ENCODE measurements at places on chromosomes 5 and 9.

DNA sequence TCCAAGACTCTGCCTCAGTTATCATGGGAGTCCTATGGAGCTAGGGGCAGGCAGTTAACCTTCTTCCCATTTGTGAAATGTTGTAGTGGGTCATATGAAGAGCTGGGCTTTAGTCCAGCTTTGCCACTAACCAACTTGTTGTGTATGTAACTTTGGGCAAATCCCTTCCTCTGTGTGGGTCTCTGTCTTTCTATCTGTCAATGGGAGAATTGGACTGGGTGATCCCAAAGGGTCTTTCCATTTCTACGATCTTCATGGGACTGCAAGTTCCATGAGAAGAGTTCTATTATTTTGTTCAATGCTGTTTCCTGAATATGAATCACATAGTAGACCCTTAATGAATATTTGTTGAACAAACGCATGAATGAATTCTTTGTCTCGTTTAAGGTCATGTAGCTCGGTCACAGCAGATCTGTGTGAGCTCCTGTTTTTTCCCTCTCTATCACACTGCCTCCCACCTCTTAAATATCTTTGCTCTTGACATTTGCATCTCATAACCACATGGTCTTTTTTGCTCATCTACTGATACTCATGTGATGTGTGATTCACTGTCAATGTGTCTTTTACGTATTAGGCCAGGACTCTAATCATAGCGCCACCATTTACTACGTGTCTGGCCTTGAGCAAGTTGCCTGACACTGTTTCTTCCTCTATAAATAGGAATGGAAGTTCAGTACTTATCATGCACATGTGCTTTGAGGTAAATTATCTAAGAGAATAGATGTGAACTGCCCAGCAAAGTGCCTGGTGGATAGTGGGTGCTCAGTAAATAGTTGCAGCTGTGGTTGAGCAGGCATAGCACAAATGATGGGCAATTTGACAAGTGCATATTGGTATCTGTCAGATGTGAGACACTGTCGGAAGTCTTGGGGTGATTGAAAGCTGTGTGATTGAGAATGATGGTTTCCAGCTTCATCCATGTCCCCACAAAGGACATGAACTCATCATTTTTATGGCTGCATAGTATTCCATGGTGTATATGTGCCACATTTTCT, 37.4 kb downstream of the PTTG1 start:
- no peak for DNase-seq

- no peak for DNase-seq
Measured at GRCh38 chr9:115328228-115328627, 210.3 kb upstream of the TNC start.

GRCh38 chr9:18393340-18394130, 80.4 kb upstream of the ADAMTSL1 start:
- no peak for DNase-seq

GRCh38 chr9:82780017-82780416, 282.9 kb downstream of the RASEF start:
- no peak for DNase-seq

DNA sequence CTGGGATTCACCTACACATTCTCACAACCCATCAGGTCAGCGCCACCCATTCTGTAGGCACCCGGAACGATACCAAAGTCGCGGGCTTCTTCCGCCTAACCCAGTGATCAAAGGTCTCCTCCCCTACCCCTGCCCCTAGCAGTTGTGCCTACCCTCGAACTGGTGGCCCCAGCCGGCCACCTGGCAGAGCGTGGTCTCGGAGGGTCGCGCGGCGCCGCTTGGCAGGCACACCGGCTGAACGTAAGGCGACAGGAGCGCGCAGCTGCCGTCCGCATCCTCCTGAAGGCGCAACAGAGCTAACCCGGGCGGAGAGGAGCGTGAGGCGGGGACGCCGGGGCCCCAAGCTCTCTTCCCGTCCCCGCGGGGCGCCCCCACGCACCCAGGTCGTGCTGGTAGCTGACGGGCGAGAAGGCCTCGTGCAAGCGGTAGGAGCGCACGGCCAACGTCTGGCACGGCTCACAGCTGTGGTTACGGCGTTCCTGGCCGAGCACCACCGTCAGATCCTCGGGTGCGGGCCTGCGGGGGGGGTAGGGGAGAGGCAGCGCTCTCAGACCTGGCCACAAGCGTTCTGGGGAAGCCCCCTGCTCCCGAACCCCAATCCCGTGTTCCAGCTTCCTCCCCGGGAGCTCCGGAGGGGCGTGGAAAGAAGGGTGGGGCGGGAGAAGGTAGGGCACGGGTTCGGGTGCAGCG, 2.8 kb upstream of the PFN3 start:
- peak; percentile 44 for DNase-seq

- DNase-seq = no peak
Measured at GRCh38 chr5:37668524-37669047, 171.3 kb downstream of the GDNF start.

DNA sequence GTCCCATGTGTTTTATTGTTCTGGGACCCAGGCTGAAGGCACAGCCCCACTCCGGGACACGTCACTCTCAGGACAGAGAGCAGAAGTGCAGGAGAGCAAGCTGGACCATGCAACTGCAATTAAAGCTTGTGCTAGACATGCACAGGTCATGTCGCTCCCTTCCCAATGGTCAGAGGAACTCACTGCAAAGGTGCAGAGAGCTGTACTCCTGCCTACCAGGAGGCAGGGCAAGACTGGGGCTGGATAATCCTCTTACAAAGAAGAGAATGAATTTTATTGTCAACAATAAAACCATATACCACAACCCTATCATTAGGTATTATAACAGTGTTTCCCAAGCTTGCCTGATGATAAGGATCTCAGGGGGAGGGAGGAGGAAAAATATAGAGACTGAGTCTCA, 74.0 kb upstream of the NEK6 start:
- DNase-seq = no peak

- no peak for DNase-seq
Measured at GRCh38 chr9:137213160-137214060, 7.9 kb downstream of the NDOR1 start.

DNA sequence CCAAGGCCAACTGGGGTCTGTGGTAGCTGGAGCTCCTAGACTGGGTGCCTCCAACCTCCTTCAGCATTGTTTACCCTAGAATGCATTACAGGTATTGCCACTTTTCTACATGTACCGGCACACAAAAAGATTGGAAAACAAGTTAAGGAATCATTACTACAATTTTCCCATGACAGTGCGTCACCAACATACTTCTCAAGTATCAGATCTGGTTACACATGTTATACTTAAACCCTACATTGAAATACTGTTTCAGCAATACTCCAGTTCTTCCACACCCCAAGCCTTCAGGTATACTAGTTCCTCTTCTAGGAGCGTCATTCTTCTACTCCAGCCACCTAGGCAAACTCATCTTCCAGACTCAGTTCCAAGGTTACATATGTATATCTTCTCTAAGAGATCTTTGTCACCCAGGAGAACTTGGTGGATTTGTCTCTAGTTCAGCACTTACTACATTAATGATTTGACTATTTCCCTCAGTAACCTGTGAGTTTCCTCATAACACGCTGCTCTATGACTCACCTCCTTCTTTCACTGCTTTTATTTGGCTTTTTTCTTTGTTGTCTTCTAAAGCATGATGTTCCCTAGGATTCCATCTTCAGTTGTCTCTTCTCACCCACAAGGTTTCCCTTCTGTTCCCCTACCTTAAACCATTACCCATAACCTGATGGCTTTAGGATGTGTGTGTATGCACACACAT, 217.0 kb downstream of the AP3B1 start:
- DNase-seq = no peak

DNA sequence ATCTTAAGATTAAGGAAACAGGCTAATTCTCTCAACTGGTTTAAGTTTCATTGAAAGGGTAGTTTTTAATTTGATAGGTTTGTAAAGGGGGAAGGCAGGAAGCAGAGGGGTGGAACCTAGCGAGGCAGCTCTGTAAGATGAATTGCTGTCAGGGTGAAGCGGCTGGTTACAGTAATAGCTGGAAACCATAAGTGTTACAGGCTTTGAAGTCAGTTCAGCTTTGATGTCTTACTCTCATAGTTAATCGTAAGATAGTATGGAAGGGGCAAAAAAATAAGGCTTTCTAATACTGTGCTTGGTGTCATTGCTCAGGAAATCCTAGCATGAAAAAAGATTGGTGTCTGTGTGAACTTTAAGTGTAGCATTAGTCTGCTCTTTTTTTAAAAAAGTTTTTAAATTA, 20.3 kb downstream of the POU5F2 start:
- no peak for DNase-seq

- no peak for DNase-seq
Measured at GRCh38 chr9:99690573-99690972, 131.1 kb upstream of the NR4A3 start.

DNA sequence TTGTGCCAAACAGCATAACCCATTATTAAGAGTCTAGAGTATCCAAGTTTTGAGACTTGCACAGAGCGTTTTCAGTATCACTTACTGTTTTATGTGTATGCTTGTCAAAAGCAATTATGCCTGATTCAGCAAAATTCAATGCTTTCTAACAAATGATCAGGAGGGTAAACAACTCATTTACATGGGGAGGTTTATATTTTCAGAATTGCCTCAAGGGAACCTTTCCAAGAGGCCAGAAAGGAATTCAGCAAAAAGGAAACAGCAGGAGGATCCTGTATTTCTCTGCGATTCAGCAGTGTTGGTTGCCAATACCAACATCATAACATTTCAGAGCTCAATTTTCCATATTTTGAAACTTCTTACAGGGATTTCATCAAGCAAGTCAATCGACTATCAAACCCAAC, 69.3 kb upstream of the DAB2 start:
- DNase-seq = no peak

DNA sequence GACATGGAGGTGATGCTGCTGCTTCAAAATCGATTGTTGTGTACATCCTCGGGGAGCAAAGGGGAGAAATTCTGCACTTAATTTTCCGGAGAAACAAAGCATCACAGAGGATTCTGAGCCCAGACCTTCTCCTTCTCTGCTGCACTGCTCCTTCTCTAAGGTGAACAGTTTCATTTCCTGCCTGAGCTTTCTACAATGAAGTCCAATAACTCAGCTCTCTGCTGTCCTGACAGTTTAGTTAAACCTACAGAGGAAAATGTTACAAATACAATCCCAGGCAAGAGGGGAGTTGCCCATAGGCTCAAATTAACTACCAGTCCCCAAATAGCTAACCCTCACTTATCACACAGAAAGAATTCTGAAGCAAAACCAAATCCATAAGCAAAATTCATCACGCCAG, 206.3 kb downstream of the EFNA5 start:
- DNase-seq = no peak

GRCh38 chr5:103010168-103010567, 109.8 kb downstream of the GIN1 start:
- no peak for DNase-seq

DNA sequence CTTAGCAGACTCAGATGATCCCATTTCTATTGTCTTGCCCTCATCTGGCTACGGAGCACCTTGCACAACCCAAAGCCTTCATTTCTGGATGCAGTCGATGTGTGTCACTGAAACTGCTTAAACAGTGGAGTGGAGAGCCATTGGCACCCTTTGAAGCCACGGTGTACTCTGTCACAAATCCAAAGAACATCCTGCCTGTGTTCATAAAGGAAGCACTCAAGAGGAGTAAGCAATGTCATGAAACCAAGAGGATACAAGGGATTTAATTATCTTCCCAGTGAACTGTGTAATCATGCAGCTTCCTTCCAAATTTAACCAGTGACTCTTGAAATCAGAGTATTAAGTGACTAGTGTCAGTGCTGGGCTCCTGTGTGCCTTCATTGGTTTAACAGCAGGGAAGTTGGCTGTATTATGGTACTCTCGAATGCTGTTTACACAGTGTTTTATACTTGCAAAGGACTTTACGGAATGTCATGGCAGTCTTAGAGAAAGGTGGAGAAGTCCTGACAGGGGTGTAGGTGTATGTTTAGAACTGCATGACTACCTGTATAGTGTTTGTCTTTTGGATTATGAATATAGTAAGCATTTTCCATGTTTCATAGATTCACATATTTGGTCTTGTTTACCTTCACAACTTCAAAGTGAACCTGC, 41.9 kb downstream of the CD180 start:
- DNase-seq = no peak

GRCh38 chr9:2934241-2934650, 90.4 kb upstream of the PUM3 start:
- DNase-seq = no peak

GRCh38 chr5:14242871-14243383, 99.8 kb downstream of the TRIO start:
- no peak for DNase-seq

- DNase-seq = no peak
Measured at GRCh38 chr5:14107536-14107935, 35.6 kb upstream of the TRIO start.

- DNase-seq = peak; percentile 75
Measured at GRCh38 chr9:89408628-89409101, 89.2 kb downstream of the SEMA4D start.

GRCh38 chr5:96885518-96886338, 9.4 kb downstream of the ERAP2 start:
- no peak for DNase-seq

GRCh38 chr5:178738520-178738919, 8.1 kb upstream of the ZNF354A start:
- DNase-seq = no peak

DNA sequence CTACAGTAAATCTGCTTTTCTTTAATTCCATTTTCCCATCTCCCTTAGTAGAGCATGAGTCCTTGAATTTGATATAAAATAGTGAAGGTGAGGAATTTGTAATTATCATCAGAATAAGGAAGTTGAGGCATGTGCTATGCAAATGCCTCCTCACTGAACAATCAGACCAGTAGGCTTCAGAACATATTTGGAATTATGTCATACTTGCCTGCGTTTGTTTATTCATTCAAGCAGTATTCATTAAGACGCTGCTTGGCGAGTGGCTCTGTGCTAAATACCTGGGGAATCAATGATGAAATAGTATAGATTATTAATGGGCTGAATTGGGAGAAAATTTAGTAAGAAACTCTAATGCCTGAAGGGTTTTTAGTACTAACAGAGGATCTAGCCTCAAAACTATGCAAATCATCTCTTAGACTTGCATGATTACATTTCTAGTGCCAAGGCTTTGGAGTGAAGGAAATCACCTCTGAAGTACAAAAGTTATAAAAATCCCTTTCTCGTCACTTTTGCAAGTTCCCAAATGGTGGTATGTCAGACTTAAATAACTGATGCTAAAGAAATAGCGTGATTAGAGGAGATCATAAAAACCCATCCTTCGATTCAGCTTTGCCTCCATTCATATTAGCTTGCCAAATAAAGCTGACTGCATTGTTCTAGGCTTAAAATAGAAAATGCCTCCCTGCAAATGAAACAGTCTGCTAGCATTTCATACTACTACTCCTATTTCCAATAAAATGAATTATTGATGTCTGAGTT, 141.7 kb downstream of the PCSK5 start:
- no peak for DNase-seq

DNA sequence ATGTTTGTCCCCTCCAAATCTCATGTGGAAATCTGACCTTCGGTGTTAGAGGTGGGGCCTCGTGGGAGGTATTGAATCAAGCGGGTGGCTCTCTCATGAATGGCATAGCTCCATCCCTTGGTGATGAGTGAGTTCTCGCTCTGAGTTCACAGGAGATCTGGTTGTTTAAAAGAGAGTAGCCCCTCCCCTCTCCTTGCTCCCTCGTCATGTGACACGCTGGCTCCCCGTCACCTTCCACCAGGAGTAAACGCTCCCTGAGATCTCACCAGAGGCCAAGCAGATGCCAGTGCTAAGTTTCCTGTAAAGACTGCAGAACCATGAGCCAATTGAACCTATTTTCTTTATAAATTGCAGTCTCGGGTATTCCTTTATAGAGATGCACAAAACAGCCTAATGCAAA, 74.5 kb downstream of the RASEF start:
- no peak for DNase-seq

Measured in activated effector memory CD4-positive, alpha-beta T cell treated with Interleukin-2 at 50 U/mL for 16 hours (primary cell).